B cell (primary cell): ENCODE measurements at places on chromosomes 2 and 18.

- no peaks in the 10 kb centered on the region for H3K4me1 ChIP-seq
- H3K4me3 ChIP-seq, result no peak overlapping the region
- H3K36me3 ChIP-seq, result peaks cover 2% of the 10 kb centered on the region
- H3K27ac ChIP-seq, result no peak overlapping the region
Observed at GRCh38 chr2:207831584-207832248, 62.0 kb upstream of the FZD5 start.

GRCh38 chr2:44954889-44955592, 13.5 kb downstream of the SIX3 start:
- H3K4me1 ChIP-seq, result peaks cover 44% of the 10 kb centered on the region
- DNase-seq, result no peak
- no peak overlapping the region for H3K27ac ChIP-seq
- no peaks in the 10 kb centered on the region for H3K27me3 ChIP-seq

- no peak for DNase-seq
- H3K4me3 ChIP-seq, result no peak overlapping the region
- no peaks in the 10 kb centered on the region for H3K4me1 ChIP-seq
- no peak overlapping the region for H3K27ac ChIP-seq
- H3K36me3 ChIP-seq, result no peaks in the 10 kb centered on the region
Observed at GRCh38 chr2:20544153-20544747, 97.4 kb downstream of the RHOB start.

- peaks cover 28% of the 10 kb centered on the region for H3K27me3 ChIP-seq
- H3K27ac ChIP-seq, result no peak overlapping the region
- no peaks in the 10 kb centered on the region for H3K36me3 ChIP-seq
- no peak overlapping the region for H3K4me3 ChIP-seq
Observed at GRCh38 chr2:218806346-218806978, 24.5 kb downstream of the CYP27A1 start.
